Lower leg skin (tissue), 4 donors: ENCODE measurements at places on chromosomes 11 and 22.

GRCh38 chr11:84144531-84144930 is 858.4 kb upstream of the CCDC90B start:
- no peak for DNase-seq

DNA sequence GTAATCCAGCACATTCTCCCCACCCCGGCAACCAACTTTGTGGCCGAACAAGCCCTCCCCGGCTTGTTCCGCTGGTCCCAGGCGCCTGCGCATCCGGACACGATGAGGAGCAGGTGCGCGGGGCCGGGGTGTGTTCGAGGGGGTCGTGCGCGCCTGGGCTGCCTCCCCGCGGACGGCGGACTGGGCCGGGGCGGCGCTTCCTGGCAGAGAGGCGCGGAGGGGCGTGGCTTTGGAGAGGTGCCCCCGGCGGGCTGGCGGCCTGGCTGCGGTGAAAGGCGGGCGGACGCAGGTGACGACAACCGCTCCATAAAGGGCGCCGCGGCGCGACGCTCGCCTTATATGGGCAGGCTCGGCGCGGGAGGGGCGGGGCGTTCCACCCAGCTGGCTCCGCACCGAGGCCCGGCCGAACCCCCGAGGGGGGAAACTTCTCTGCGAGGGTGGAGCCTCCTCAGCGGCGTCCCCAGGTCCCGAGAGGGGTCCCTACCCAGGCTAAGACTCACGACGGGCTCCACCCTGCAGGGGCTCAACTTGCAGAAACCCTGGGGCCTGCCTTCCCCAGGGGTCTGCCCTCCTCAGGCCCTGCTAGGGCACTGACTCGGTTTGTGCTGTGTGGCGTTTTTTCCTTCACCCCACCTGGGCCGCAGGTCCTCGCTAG is 26.4 kb downstream of the TXN2 start:
- DNase-seq: peak; percentile 98

DNA sequence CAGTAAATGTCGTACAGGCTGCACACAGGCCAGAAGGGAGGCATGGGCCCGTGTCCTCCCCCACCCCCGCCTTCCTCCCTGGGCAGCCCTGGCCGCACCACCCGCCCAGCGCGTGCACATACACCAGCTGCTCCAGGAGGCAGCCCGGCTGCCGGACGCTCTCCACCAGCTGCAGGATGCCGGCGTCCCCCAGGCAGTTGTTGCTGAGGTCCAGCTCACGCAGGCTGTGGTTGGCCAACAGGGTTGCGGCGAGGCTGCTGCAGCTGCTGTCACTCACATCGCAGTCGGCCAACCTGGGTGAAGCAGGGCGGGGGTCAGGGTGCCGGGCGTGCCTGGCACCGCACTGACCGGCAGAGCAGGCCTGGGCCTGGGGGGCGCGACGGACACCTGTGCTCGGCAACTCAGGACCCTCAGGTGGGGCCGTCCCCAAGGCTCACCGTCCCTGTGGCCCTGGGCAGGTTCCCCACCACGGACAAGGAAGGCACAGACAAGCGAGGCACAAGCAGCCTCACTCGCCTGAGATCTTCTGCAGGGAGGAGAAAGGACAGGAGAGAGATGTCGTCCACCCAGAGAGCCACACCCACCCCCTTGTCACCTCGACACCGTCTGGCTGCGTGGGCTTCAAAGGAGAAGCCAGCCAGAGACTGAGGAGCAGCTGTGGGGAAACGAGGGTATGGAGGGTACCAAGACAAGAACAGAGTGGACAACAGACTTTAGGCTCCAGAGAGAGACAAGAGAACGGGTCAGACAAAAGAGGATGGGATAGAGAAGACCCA is 12.1 kb downstream of the RNH1 start:
- no peak for DNase-seq

DNA sequence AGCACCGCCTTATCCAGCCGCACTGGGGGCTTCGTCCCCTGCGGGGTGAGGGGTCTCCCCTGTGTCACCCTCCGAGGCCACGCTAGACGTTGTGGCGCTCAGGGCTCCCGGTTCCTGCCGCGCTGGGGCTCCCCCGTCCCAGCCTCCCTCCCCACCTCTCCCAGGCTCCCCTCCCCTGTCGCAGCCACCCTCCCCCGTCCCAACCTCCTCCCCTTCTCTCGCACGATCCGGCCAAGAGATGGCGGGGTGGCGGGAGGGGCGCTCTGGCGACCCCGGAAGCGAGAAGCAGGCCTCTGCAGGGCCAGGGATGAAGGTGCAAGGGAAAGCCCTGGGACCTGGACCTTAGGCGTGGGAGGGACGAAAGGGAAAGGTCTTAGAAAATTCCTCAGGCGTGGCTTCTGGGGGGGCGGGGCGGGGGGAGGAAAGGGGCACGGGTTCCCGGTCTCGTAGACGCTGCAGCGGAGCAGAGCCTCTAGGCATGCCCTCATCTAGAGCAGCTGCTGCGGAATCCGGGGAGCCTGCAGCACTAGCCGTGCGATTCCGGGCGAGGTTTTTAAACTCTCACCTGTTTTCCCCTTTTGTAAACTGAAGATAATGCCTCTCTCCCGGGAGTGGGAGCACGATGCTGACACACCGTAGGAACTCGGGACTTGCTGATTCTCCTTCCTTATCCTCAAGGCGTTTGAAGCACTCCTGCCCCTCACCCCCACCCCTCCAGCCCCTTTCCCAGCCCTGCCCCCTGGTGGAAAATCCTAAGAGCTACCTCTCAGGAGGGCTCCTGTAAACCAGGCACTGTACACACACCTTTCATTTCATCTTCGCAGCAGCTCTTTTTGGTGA is 14.4 kb downstream of the KCNJ5 start:
- DNase-seq: no peak

DNA sequence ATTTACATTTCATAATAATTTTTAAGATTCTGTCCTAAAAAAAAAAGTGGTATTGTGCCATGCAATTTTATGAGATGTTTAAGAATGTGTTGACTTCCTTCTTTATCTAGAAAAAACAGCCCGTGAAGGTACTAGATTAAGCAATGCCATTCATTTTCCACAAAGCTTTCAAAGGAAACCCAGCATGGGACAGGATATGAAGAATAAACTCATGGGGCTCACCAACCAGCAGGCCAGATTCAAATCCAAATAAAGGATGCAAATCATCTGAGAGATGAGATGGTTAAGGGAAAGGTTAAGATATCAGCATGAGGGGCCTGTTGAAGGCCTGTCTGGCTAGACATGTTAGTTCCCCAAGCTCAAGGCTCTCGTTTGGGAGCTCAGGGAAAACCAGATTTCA is 199.1 kb downstream of the SWAP70 start:
- DNase-seq: no peak

GRCh38 chr11:32374261-32374711 is 61.1 kb downstream of the WT1 start:
- peak; percentile 57 for DNase-seq

GRCh38 chr11:66659763-66660162 is 17.9 kb downstream of the RBM4B start:
- no peak for DNase-seq

- no peak for DNase-seq
These were observed 10.7 kb downstream of the FAM111B start for GRCh38 chr11:59117774-59118173.

- DNase-seq: no peak
These were observed 337.2 kb upstream of the API5 start for GRCh38 chr11:42974510-42975179.

DNA sequence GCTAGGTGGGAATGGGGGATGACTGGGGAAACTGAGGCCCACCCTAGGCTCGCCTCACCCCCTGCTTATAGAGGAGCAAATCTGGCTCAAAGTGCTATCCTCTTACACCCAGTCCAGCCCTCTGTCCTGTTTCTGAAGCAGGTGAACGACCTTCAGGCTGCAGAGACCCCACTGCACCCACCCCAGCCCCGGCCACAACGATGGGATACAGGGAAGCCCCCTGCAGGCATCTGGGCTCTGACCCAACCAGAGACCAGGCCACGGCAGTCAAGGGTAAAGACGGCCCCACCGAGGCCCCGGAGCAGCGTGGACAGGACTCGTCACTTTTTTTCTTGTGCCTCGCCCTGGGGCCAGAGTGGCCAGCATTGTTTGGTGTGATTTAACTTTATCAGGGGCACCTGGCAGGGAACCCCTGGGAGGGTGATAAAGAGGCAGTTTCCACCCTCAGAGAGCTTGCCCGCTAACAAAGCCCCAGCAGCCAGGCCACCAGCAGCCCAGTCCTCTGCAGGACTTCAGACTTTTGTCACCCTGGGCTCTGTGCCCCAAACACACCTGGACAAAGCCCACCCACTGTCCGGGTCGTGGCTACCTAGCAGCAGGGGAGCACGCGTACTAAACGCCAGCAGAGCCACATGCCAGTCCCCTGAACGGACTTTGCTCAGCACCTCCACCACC is 612.6 kb downstream of the TBC1D22A start:
- peak; percentile 66 for DNase-seq

DNA sequence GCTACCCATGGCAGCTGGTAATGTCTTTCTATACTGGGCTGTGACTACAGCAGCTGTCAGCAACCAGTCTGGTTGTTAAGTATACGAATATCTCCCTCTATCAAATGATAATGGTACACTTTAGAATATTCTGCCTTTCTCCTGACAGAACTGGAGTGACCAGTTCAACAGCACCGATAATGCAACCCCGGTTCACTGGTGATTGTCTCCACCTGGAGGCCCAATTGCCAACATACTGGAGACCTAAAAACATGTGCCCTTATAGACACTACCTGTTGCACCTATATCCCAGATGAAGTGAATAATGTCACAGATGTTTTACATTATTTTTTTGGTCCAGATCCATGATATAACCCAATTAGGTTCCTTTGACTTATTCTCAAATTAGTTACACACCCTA is 21.1 kb downstream of the OR5P2 start:
- no peak for DNase-seq

GRCh38 chr11:125397421-125397820 is 98.6 kb downstream of the FEZ1 start:
- DNase-seq: no peak

GRCh38 chr22:42368379-42369249 is 63.6 kb downstream of the NFAM1 start:
- no peak for DNase-seq

GRCh38 chr22:44823396-44823795 is 71.0 kb downstream of the ARHGAP8 start:
- no peak for DNase-seq

GRCh38 chr22:49671331-49672013 is 156.2 kb downstream of the BRD1 start:
- DNase-seq: peak; percentile 43

- DNase-seq: no peak
These were observed 50.9 kb upstream of the YWHAH start for GRCh38 chr22:31893460-31893859.

- DNase-seq: peak; percentile 34
These were observed 37.6 kb downstream of the ZNF195 start for GRCh38 chr11:3341298-3341697.

- DNase-seq: peak; percentile 75
These were observed 40.5 kb upstream of the PRDM11 start for GRCh38 chr11:45105984-45106375.

DNA sequence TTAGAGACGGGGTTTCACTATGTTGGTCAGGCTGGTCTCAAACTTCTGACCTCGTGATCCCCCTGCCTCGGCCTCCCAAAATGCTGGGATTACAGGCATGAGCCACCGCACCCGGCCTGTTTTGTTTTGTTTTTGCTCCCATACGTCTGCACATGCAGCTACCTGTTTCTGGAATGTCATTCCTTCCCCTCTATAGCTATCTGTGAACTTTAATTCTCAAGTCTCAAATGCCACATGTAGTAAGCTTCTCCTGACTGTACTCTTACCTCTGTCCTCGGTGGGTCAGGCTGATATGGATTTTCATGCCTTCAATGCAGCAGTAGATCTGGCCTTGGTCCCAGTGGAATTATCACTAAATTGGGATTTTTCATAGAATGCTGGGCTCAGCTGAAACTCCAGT is 12.4 kb upstream of the SWAP70 start:
- DNase-seq: no peak

DNA sequence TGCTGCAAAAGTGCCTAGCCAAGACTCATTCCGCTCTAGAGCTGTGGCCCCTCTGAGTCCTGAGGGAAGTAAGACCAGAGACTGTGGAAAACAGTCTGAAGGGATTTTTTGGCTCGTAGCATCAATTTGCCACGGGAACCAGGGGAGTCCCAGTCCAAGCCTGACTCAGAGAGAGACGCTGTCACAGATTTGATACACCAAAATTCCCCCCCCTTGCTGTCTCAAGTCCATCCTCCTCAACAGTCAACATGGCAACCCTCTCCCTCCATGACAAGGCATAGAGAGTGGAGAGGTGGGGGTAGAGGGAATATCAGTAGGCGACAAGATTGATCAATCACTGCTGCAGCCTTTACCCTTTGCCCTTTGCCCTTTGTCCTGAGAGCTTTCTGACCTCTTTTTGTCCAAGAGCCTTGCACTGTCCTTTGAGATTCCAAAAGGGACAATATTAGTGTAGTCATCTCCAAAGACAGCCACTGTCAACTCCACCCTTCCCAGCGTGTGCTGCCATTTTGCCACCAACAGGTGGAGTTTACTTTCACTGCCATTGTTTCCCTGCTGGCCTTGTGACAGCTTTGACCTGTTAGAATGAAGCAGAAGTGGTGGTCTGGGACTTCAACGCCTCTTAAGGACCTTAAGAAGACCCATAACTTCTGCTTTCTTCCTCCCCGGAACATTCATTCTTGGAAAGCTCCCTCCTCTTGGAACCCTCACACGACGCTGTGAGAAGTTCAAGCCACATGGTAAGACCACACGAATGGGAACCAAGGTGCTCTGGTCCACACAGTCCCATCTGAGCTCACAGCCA is 7.3 kb downstream of the SLC15A3 start:
- no peak for DNase-seq

DNA sequence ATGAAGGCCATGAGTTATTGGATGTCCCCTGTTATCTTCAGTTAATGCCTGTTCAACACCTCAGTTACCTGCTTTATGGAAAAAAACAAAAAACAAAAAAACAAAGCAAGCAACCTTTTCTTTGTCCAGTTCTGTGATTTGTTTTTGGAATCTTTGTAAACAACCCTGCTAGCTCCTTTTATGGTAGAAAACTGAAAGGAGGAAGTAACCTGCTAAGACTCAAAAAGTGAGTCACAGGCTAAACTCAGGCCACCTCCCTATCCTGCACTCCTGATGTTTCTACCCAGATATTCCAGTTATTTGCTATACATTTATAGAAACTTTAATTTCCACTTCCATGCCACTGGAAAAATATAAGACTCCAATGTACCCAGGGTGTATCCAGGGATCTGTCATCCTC is 20.6 kb upstream of the TLCD5 start:
- no peak for DNase-seq

DNA sequence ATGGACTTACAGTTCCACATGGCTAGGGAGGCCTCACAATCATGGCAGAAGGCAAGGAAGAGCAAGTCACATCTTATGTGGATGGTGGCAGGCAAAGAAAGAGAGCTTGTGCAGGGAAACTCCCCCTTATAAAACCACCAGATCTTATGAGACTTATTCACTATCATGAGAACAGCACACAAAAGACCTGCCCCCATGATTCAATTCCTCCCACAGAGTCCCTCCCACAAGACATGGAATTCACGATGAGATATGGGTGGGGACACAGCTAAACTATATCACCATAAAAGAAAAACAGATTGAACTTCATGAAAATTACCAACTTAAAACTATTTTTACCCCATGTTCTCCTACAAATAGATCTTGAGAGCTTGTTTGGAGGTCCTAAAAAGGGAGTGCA is 19.6 kb downstream of the ENTHD1 start:
- no peak for DNase-seq

- DNase-seq: no peak
These were observed 86.1 kb downstream of the CLPB start for GRCh38 chr11:72348250-72348649.
